Activated CD4-positive, alpha-beta memory T cell treated with anti-CD3 and anti-CD28 coated beads, Interleukin-2, amount 10 ng/mL, durations not matched to agents 7 days and 5 days (primary cell): ENCODE measurements at places on chromosomes 13 and 19. TPM values are rescaled to one million over a fixed set of nuclear protein-coding genes. Genes with fewer than 3 reads are reported as not detected.

DNA sequence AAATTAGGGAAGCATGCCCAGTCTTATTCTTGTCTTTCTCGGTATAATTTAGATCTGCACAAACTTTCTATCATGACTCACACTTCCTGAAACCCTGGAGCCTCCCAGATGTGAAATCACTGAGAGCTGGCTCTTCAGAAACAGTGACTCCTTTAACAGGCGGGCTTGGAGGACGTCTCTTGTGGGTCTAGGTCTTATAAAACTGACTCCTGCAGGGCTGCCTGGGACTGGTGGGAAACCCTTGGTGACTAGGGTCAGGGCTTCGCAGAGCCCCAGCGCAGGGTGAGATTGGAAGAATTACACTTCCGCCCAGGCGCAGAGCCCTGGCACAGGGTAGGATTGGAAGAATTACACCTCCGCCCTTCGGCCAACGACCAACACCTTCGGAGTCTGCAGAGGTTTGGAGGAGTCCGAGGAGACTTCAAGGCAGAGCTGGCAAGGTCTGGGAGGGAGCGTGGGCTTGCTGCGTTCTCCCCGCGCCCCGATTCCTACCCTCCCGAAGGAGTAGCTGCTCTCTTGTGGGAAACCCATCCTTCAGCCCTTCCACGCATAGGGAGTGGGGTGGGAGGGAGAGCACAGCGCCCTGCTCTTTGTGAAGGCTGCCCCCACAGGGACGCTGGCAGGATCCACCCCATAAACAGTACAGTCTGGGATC lies 43.4 kb upstream of the MAP3K10 start:
- H3K4me3 ChIP-seq = no peak overlapping the region
- no peak for DNase-seq
- no peaks in the 10 kb centered on the region for H3K27me3 ChIP-seq
- H3K27ac ChIP-seq = no peak overlapping the region

- peaks cover 20% of the 10 kb centered on the region for H3K4me1 ChIP-seq
- DNase-seq = peak; percentile 44
- peak overlapping the region; percentile 80 for H3K4me3 ChIP-seq
- H3K27me3 ChIP-seq = peaks cover 6% of the 10 kb centered on the region
- peak overlapping the region; percentile 68 for H3K27ac ChIP-seq
- no peaks in the 10 kb centered on the region for H3K36me3 ChIP-seq
Observed at GRCh38 chr13:20118268-20119140, 42.3 kb downstream of the GJA3 start.

DNA sequence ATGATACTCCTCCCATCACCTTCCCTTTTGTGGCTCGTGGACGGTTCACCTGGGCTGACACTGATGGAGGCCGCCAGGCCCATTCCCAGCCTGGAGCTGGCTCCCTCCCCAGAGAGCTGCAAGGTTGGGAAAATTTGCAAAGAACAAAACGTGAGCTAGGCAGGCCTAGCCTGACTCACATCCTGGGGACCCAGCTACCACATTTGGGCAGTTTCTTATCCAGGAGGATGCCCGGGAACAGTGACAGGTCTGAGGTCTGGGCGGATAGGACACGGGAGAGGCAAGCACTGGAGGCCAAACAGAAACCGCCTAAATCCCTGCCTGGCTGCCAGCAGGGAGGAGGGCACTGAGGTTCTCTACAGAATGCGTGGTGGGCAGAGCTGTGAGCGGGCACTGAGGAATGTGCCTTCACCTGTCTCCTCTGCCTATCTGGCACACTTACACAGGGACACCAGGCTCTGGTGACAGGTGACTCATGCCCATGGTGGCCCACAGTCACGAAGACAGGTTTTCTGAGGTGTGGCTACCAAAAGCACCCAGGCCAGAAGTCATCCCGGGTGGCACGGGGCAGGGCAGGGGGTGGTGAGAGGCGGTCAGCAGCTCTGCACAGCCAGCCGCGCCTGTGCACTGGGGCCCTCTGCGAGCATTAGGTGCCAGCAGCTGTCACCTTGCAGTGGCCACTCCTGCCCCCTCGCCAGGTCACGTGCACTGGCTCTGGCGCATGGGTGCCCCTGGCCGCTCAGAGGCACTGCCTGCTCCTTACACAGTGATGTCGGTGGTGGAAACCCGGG lies 23.2 kb downstream of the SH3GL1 start:
- no peaks in the 10 kb centered on the region for H3K27me3 ChIP-seq
- peak overlapping the region; percentile 58 for H3K27ac ChIP-seq
- H3K4me1 ChIP-seq = peaks cover 77% of the 10 kb centered on the region
- no peak overlapping the region for H3K4me3 ChIP-seq

GRCh38 chr19:28785971-28786370 lies 427.0 kb downstream of the UQCRFS1 start:
- no peaks in the 10 kb centered on the region for H3K4me1 ChIP-seq
- no peak for DNase-seq

DNA sequence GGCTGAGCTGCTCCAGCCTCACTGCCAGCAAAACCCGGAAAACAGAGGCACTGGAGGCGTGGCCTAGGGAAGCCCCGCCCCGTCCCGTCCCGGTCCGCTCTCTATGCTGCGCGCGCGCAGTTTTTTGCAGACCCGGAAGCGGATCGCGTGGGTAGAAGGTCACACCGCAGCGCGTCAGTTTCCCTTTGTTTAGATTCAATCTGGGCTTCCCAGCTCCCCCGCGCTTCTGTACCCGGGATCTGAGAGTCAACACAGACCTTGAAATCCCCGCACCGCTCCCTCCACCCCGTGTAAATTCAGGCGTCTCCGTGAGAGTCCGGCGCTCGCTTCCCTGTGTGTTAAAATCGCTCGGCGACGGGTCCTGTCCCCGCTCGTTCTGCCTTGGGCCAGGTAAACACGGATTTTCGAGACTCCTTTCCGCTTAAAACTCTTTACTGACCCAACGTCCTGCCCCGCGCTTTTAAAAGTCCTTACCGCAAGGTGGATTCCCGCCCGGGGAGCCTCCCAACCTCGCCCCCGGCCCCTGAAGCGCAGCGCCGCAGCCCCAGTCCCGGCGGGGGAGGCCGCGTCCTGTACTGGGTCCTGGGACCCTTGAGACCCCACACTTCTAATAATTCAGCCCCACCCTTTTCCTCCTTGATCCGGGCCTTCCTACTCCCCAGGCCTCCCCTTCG lies at the start of gene ZNF610:
Gene ZNF610 (plus strand): TSS at position 127 of the 674 bp plus-strand sequence. CDS start 12,930 bp downstream, outside the sequence.
- H3K4me1 ChIP-seq = peaks cover 15% of the 10 kb centered on the region
- DNase-seq = peak; percentile 90
- no peaks in the 10 kb centered on the region for H3K27me3 ChIP-seq
- H3K4me3 ChIP-seq = peak within 1 kb of the TSS; percentile 94

- peak; percentile 74 for DNase-seq
- peaks cover 3% of the 10 kb centered on the region for H3K36me3 ChIP-seq
- H3K27me3 ChIP-seq = no peaks in the 10 kb centered on the region
- peaks cover 31% of the 10 kb centered on the region for H3K4me1 ChIP-seq
- H3K4me3 ChIP-seq = peak overlapping the region; percentile 38
- H3K27ac ChIP-seq = peak overlapping the region; percentile 87
Observed at GRCh38 chr19:13277104-13277809, 127.0 kb downstream of the IER2 start.

HSD11B1L gene
- total RNA-seq = 2.5 TPM

- DNase-seq = peak; percentile 92
- H3K27ac ChIP-seq = peak overlapping the region; percentile 19
- H3K4me1 ChIP-seq = peaks cover 24% of the 10 kb centered on the region
- H3K36me3 ChIP-seq = peaks cover 3% of the 10 kb centered on the region
Observed at GRCh38 chr19:46856062-46857022, 4.5 kb upstream of the ARHGAP35 start.

DNA sequence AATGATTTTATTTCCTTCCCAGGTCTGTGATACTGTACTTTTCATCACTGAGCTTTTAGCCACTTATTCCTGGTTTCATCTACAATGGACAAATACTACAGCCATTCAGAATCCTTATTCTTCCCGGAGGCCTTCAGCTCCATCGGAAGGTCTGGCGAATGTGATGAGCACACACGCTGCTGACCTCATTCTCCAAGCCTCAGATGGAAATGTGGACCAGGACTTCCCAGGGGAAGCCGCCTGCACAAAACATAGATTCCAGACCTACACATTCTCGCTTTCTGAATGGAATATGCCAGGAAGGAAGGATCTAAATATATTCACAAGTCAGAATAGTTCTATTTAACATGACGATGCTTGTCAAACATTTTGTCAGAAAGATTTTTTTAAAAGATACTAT lies 75.6 kb downstream of the CDADC1 start:
- no peak for DNase-seq
- H3K27me3 ChIP-seq = no peaks in the 10 kb centered on the region
- no peak overlapping the region for H3K4me3 ChIP-seq
- no peaks in the 10 kb centered on the region for H3K36me3 ChIP-seq
- H3K4me1 ChIP-seq = peaks cover 8% of the 10 kb centered on the region
- no peak overlapping the region for H3K27ac ChIP-seq

- H3K36me3 ChIP-seq = no peaks in the 10 kb centered on the region
- H3K27me3 ChIP-seq = no peaks in the 10 kb centered on the region
- H3K4me3 ChIP-seq = no peak overlapping the region
- no peak overlapping the region for H3K27ac ChIP-seq
- no peak for DNase-seq
Observed at GRCh38 chr13:107600971-107601370, 614.4 kb downstream of the LIG4 start.

GRCh38 chr19:39238944-39239343 lies 5.9 kb downstream of the IFNL3 start:
- peaks cover 21% of the 10 kb centered on the region for H3K4me1 ChIP-seq
- H3K36me3 ChIP-seq = no peaks in the 10 kb centered on the region
- H3K27ac ChIP-seq = no peak overlapping the region

PPP6R1 gene
- 213 TPM for total RNA-seq

DNA sequence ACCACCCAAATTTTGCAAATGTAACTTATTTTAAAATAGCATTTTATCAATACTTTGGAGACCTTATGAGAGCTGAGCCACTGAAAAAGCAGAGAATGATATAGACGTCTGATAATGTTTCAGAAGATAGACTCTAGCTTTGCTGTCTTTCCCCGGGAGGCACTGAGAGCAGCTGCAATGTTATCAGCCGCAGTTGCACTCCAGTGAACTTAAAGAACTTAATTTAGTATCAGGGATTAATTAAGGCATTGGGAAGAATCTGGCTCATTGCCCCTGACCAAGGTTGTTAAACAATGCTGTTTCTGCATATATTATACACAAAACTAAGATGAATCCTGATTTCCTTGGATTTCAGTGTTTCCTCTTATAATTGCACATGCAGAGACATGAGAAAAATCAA lies 75.7 kb upstream of the SGCG start:
- no peak for DNase-seq
- H3K36me3 ChIP-seq = no peaks in the 10 kb centered on the region
- H3K27me3 ChIP-seq = peaks cover 1% of the 10 kb centered on the region
- H3K4me3 ChIP-seq = no peak overlapping the region
- peaks cover 2% of the 10 kb centered on the region for H3K4me1 ChIP-seq

GRCh38 chr19:1018932-1019615 lies 1.8 kb downstream of the TMEM259 start:
- peaks cover 15% of the 10 kb centered on the region for H3K36me3 ChIP-seq
- H3K4me3 ChIP-seq = peak overlapping the region; percentile 91
- peak overlapping the region; percentile 72 for H3K27ac ChIP-seq
- H3K27me3 ChIP-seq = no peaks in the 10 kb centered on the region

GRCh38 chr19:13010038-13010991 lies 15.0 kb downstream of the NFIX start:
- no peak overlapping the region for H3K27ac ChIP-seq
- H3K4me1 ChIP-seq = peaks cover 19% of the 10 kb centered on the region

- H3K4me1 ChIP-seq = peaks cover 41% of the 10 kb centered on the region
- H3K4me3 ChIP-seq = no peak overlapping the region
- no peaks in the 10 kb centered on the region for H3K27me3 ChIP-seq
- no peak for DNase-seq
Observed at GRCh38 chr19:34189199-34189916, 17.1 kb downstream of the LSM14A start.

DNA sequence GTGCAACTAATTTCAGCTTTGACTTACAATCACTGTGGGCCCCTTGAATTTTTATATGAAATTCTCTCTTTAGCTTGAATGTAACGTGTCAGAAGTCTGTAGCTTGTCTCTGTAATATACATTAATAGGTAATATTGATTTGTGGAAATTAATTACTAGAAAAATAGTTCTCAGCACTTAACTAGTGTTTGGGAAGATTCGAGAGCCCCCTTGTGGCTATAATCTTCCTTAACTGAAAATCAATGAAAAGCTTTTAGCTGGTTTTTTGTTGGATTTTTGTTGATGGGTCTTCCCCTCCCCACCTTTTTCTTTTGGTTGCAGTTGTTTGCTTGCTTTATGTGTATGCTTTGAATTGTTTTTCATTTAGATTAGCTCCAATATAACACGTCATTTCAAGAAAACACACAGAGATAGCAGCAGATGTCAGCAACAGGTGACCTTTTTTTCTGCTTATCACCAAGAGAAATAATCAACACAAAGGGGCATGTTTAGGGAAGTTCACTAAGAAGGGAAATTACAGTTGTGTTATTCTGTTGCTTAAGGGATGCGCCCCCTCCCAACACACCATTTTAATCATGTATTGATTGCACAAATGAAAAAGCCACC lies 176.8 kb downstream of the OXGR1 start:
- no peak overlapping the region for H3K4me3 ChIP-seq
- H3K27ac ChIP-seq = no peak overlapping the region
- no peaks in the 10 kb centered on the region for H3K27me3 ChIP-seq
- DNase-seq = no peak

GRCh38 chr19:10706990-10707389 lies 5.8 kb downstream of the QTRT1 start:
- H3K4me3 ChIP-seq = no peak overlapping the region
- no peak overlapping the region for H3K27ac ChIP-seq
- no peaks in the 10 kb centered on the region for H3K36me3 ChIP-seq
- no peak for DNase-seq
- H3K27me3 ChIP-seq = no peaks in the 10 kb centered on the region
- peaks cover 4% of the 10 kb centered on the region for H3K4me1 ChIP-seq

GRCh38 chr19:50854636-50855410 lies at the start of gene KLK3:
Gene KLK3 (plus strand): TSS chr19:50854915. CDS start chr19:50854956, 41 bp downstream.
- no peak within 1 kb of the TSS for H3K27ac ChIP-seq
- no peak within 1 kb of the TSS for H3K4me3 ChIP-seq
- peaks cover 18% of the 10 kb centered on the region for H3K27me3 ChIP-seq
- no peaks in the 10 kb centered on the region for H3K36me3 ChIP-seq

DNA sequence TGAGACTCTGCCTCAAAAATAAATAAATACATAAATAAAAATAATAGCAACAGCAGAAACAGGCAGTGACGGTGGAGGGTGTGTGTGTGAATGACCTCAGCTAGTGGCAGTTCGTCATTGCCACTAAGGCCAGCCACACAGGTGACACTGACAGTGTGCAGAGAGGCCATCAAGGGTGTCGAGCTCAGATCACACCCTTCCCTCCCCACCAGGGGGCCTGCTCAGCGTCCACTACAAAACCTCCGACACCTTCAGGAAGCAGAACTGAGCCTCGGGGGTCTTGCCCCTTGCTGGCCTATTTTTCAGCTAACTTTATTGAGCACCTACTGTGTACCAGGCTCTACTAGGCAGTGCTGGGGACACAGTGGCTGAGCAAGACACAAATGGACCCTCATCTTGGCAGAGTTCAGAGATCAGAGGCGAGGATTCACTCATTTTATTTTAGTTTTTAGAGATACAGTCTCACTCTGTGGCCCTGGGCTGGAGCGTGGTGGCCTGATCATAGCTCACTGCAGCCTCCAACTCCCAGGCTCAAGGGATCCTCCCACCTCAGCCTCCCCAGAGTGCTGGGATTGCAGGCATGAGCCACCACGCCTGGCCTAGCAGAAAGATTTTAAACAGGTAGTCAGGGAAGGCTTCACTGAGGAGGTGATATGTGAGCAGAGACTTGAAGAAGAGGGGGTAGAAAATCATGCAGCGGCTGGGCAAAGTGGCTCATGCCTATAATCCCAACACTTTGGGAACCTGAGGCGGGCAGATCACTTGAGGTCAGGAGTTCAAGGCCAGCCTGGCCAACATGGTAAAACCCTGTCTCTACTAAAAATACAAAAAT lies 30.3 kb upstream of the SEMA6B start:
- peaks cover 36% of the 10 kb centered on the region for H3K27me3 ChIP-seq
- H3K4me1 ChIP-seq = no peaks in the 10 kb centered on the region

GET3 gene
- 62.9 TPM for total RNA-seq

GPR183 gene
- 46.2 TPM for total RNA-seq
